ENCODE measurements at places on chromosomes 5 and 9.

- H3K4me3 ChIP-seq: no peak overlapping the region
- H3K4me1 ChIP-seq: no peaks in the 10 kb centered on the region
- H3K27ac ChIP-seq: no peak overlapping the region
- DNase-seq: no peak
- H3K36me3 ChIP-seq: no peaks in the 10 kb centered on the region
Observed at GRCh38 chr9:106560540-106560939, 302.4 kb upstream of the ZNF462 start.

DNA sequence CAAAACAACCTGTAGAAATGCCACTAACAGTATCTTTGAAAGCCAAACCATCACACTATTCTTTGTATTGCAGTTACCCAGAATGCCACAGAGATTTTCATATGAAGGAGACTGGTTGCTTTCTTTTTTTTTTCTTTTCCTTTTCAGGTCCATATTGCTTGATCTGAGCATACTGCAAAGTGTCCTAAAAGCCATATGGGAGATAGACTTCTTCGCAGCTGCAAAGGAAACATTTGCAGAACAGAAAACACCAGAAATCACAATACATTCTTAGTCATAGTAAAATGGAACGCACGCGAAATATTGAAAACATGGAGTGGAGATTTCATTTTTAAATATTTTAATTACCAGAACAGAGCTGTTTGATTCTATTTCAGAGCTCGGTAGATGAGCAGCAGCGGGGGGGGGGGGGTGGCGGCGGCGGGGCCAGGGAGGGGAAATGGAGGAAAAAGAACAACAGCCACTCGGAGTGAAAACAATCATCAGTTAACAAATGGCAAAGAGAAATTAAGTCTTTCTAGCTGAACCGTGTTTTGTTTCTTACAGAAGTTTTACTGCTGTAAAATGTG lies 284.1 kb downstream of the NFIB start:
- H3K4me1 ChIP-seq: 0 out of 2 replicates have a peak, but pooled peaks cover 3% of the 10 kb centered on the region
- no peak overlapping the region for H3K27ac ChIP-seq
- no peaks in the 10 kb centered on the region for H3K27me3 ChIP-seq
- H3K36me3 ChIP-seq: no peaks in the 10 kb centered on the region

- DNase-seq: no peak
- no peak overlapping the region for H3K27ac ChIP-seq
- H3K36me3 ChIP-seq: no peaks in the 10 kb centered on the region
- H3K4me3 ChIP-seq: no peak overlapping the region
- H3K4me1 ChIP-seq: peaks cover 12% of the 10 kb centered on the region
Observed at GRCh38 chr5:150492621-150493020, 15.3 kb upstream of the NDST1 start.

- no peaks in the 10 kb centered on the region for H3K27me3 ChIP-seq
- H3K36me3 ChIP-seq: no peaks in the 10 kb centered on the region
- H3K4me3 ChIP-seq: no peak overlapping the region
- H3K4me1 ChIP-seq: peaks cover 4% of the 10 kb centered on the region
Observed at GRCh38 chr5:141692919-141693725, 11.1 kb upstream of the ARAP3 start.

- no peaks in the 10 kb centered on the region for H3K4me1 ChIP-seq
- H3K27me3 ChIP-seq: no peaks in the 10 kb centered on the region
- H3K4me3 ChIP-seq: no peak overlapping the region
- no peak for DNase-seq
- no peaks in the 10 kb centered on the region for H3K36me3 ChIP-seq
- H3K27ac ChIP-seq: no peak overlapping the region
Observed at GRCh38 chr9:87781331-87781730, 55.4 kb downstream of the CTSL start.

- 0 out of 2 replicates have a peak, but pooled peaks cover 3% of the 10 kb centered on the region for H3K4me1 ChIP-seq
- H3K27me3 ChIP-seq: peaks cover 6% of the 10 kb centered on the region
- no peak overlapping the region for H3K27ac ChIP-seq
- H3K4me3 ChIP-seq: no peak overlapping the region
Observed at GRCh38 chr5:591746-592145, 20.4 kb upstream of the CEP72 start.

GRCh38 chr5:57745700-57746651 lies 263.4 kb upstream of the ACTBL2 start:
- H3K36me3 ChIP-seq: no peaks in the 10 kb centered on the region
- no peak overlapping the region for H3K4me3 ChIP-seq
- no peak for DNase-seq
- no peak overlapping the region for H3K27ac ChIP-seq

DNA sequence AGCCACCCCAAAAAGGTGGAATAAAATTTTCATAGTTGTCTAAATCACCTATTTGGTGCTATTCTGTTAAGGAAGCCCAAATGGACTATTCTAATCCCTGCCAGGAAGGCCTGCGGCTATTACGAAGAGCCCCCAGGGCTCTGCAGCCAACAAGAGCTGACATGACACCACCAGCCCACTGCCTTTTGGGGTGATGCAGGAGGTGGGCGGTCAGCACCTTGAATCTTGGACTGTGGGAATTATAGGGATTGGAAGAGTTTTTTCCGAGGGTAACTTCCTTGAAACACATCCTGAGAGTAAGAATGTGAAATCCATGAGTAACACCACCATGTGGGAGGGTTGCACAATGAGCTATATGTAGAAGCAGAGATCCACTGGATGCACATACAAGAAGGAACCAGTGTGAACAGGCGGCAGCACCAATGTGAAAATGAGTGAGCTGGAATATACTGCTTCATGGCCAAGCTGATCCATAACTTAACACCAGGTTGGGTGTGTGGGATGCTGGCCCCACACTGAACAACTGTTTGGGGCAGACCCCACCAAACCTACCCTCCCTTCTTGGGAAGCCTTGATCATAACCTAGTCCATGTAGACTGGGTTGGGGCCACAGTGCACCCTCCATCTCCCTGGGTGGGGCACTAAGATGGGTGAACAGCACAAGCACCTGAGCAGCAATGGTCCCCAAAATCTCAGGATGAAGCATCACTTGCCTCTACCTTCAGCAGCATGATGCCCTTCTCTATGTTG lies 239.0 kb downstream of the FSTL4 start:
- no peak overlapping the region for H3K27ac ChIP-seq
- H3K27me3 ChIP-seq: no peaks in the 10 kb centered on the region
- no peaks in the 10 kb centered on the region for H3K4me1 ChIP-seq
- DNase-seq: no peak

DNA sequence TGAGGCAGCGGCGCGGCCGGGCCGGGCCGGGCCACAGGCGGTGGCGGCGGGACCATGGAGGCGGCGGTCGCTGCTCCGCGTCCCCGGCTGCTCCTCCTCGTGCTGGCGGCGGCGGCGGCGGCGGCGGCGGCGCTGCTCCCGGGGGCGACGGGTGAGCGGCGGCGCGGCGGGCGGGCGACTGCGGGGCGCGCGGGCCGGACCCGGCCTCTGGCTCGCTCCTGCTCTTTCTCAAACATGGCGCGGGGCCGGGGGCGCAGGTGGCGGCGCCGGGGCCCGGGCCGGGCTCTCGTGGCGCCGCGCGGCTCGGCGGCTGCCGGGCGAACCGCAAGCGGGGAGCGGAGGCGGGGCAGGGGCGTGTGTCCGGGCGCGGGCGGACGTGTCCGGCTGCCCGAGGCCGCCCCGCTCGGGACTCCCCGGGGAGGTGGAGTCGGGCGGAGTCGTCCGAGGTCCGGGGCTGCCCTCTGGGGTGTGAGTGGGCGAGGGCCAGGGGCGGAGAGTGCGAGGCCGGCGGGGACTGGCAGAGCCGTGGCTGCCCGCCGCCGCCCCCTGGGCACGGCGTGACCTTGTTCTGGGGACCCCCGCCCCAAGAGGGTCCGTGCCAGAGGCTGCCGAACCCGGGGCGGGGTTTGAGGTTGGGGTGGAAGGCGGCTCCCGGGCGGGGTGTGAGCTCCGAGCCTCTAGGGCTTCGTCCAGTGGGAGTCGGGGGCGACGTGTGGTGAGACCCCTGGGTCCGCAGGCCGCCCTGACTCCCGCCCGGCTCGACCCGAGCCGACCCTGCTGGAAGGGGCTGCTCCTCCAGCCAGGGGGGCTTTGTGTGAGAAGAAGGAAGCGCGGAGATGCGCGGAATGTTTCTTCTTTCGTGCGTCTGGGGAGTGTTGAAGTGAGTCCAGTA lies 485 bp downstream of the TGFBR1 start:
- no peak overlapping the region for H3K27ac ChIP-seq
- DNase-seq: no peak
- no peaks in the 10 kb centered on the region for H3K36me3 ChIP-seq
- peak overlapping the region; percentile 60 for H3K4me3 ChIP-seq

- no peaks in the 10 kb centered on the region for H3K36me3 ChIP-seq
- no peak overlapping the region for H3K27ac ChIP-seq
- H3K4me3 ChIP-seq: no peak overlapping the region
- no peaks in the 10 kb centered on the region for H3K4me1 ChIP-seq
- DNase-seq: no peak
Observed at GRCh38 chr5:66757219-66757833, 161.1 kb downstream of the MAST4 start.

GRCh38 chr5:102600964-102601363 lies 102.2 kb upstream of the SLCO6A1 start:
- H3K4me3 ChIP-seq: no peak overlapping the region
- no peaks in the 10 kb centered on the region for H3K36me3 ChIP-seq
- no peak overlapping the region for H3K27ac ChIP-seq
- no peaks in the 10 kb centered on the region for H3K27me3 ChIP-seq

GRCh38 chr9:114470121-114470520 lies 35.2 kb downstream of the WHRN start:
- DNase-seq: no peak
- H3K36me3 ChIP-seq: no peaks in the 10 kb centered on the region
- no peak overlapping the region for H3K27ac ChIP-seq
- H3K27me3 ChIP-seq: no peaks in the 10 kb centered on the region

DNA sequence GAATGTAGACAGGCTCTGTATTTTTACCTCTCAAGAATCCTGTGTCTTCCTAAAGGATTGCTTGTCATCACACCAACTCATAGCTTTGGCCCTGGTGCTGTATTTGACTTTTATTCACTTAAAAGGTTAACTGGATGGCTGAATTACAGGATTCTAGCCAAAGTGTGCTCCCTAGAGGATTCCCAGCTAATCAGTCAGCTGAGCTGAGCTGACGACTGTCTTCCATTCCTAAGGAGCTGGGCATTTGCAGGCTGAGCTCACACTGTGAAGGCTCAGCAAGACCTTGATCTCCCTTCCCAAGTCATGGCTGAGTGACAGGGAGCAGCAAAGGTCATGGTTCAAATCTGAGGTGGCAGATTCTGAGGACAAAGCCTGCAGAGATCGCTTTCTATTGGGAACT lies 59.0 kb upstream of the PALM2AKAP2 start:
- H3K4me1 ChIP-seq: no peaks in the 10 kb centered on the region
- no peak overlapping the region for H3K4me3 ChIP-seq
- no peaks in the 10 kb centered on the region for H3K27me3 ChIP-seq

GRCh38 chr5:148909766-148910165 lies 83.4 kb downstream of the ADRB2 start:
- no peaks in the 10 kb centered on the region for H3K27me3 ChIP-seq
- no peaks in the 10 kb centered on the region for H3K36me3 ChIP-seq
- H3K27ac ChIP-seq: no peak overlapping the region
- peaks cover 2% of the 10 kb centered on the region for H3K4me1 ChIP-seq
- no peak for DNase-seq
- no peak overlapping the region for H3K4me3 ChIP-seq

- no peaks in the 10 kb centered on the region for H3K27me3 ChIP-seq
- no peak overlapping the region for H3K4me3 ChIP-seq
- H3K36me3 ChIP-seq: no peaks in the 10 kb centered on the region
- H3K27ac ChIP-seq: no peak overlapping the region
- no peak for DNase-seq
Observed at GRCh38 chr5:82164977-82165713, 113.0 kb downstream of the RPS23 start.

DNA sequence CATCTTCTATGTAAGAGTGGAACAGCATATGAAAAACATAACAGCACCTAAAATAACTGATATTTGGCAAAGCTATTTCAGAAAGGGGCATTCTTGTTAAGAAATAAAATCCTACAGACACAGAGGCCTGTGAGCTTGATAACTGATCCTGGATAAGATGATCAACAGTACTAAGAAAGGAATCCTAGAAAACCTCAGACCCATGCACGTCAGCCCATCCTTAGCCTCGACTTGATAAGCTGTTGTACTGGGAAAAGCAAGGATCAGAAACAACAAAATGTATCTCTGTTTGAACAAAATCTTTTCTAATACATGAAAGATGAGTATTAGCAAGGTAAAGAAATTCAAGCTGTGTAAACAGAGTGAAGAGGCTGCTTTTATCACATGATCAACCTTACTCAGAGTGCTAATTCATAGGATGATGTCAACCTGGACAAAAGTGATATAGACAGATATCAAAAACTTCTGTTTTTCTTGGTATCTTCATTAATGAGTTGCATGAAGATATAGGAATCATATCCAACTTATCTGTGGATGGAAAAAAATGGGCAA lies 15.2 kb downstream of the LIFR start:
- no peak for DNase-seq
- H3K27me3 ChIP-seq: no peaks in the 10 kb centered on the region
- no peaks in the 10 kb centered on the region for H3K36me3 ChIP-seq
- 0 out of 2 replicates have a peak, but pooled peaks cover 1% of the 10 kb centered on the region for H3K4me1 ChIP-seq
- H3K4me3 ChIP-seq: no peak overlapping the region

DNA sequence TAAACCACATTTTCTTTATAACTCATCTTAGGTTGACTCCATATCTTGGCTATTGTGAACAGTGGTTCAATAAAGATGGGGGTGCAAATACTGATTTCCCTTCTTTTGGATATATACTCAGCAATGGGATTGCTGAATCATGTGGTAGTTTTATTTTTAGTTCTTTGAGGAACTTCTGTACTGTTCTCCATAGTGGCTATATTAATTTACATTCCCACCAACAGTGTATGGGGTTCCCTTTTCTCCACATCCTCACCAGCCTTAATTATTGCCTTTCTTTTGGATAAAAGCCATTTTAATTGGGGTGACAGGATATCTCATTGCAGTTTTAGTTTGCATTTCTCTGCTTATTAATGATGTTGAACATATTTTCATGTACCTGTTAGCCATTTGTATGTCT lies 107.7 kb upstream of the EQTN start:
- H3K4me3 ChIP-seq: no peak overlapping the region
- H3K27me3 ChIP-seq: no peaks in the 10 kb centered on the region
- no peaks in the 10 kb centered on the region for H3K4me1 ChIP-seq
- H3K27ac ChIP-seq: no peak overlapping the region
- no peaks in the 10 kb centered on the region for H3K36me3 ChIP-seq

DNA sequence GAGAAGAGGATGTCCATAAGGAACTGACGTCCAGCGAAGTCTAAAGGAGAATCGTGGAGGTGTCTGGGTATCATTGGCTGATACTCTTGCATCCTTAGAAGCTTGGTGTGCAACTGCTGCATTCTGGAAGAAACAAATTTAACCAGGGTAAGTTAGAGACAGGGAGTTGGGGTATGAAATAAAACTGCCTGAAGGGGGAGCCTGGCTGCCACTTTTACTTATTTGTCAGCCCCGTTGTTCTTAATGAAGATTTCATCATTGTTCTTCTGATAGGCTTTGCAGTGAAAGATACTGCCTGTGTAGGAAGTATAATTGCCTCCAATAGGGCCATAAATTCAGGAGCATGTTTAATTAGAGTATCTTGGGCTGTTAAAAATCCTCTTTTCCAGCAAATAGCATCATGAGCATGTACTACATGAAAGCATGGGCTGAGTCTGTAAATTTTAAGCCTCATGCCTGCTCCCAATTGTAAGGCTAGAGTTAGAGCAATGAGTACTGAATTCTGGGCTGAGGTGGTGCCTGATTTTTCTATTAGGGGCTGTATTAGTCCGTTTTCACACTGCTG lies 1264.5 kb upstream of the ACO1 start:
- H3K27ac ChIP-seq: no peak overlapping the region
- H3K27me3 ChIP-seq: no peaks in the 10 kb centered on the region

- no peak for DNase-seq
- H3K27me3 ChIP-seq: no peaks in the 10 kb centered on the region
- H3K4me3 ChIP-seq: no peak overlapping the region
Observed at GRCh38 chr9:77719321-77719720, 71.2 kb upstream of the GNA14 start.

GRCh38 chr9:95027914-95028852 lies 289.3 kb downstream of the FANCC start:
- no peak overlapping the region for H3K4me3 ChIP-seq
- H3K4me1 ChIP-seq: no peaks in the 10 kb centered on the region
- no peak for DNase-seq
- no peaks in the 10 kb centered on the region for H3K27me3 ChIP-seq
- no peaks in the 10 kb centered on the region for H3K36me3 ChIP-seq
- no peak overlapping the region for H3K27ac ChIP-seq
